ENCODE measurements at places on chromosomes 2 and 18.

DNA sequence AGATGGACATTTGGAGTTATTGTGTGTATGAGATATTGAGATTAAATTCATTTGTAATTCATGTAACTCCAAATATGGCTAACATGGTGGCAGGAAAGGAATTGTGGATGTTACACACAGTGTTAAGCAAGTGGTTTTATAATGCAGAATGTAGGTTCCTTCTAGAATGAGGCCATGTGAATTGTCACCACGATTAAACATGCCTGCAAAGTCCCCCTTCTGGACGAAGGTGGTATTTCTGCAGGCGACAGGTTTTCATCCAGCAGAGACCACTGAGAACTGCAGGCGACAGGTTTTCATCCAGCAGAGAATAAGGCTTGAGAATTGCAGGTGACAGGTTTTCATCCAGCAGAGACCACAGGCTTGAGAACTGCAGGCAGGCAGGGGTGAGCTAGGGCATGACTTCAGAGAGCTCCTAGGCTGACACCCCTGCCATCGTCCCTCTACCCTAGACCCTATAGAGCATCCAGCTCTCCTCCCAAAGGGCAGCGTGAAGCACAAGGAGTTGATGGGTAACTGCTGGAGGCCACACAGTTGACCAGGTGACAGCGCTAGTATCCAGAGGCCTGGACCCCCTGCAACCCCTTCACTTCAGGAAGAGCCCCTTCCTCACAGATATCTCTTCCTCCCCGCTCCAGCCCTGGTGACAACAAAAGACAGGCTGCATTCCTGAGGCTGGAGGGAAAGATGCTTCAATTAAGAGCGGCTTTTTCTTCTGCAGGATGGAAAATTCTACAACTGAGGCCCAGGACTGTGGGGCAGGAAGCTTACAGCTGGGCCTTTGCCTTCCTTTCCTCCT, 175.8 kb downstream of the LOXHD1 start:
- DNase-seq, result no peak

GRCh38 chr2:26570083-26570430, 71.1 kb downstream of the CIB4 start:
- DNase-seq, result no peak

GRCh38 chr18:38563396-38563980, 997.9 kb upstream of the CELF4 start:
- DNase-seq, result no peak

GRCh38 chr2:113985554-113986397, 95.9 kb downstream of the ACTR3 start:
- no peak for DNase-seq

DNA sequence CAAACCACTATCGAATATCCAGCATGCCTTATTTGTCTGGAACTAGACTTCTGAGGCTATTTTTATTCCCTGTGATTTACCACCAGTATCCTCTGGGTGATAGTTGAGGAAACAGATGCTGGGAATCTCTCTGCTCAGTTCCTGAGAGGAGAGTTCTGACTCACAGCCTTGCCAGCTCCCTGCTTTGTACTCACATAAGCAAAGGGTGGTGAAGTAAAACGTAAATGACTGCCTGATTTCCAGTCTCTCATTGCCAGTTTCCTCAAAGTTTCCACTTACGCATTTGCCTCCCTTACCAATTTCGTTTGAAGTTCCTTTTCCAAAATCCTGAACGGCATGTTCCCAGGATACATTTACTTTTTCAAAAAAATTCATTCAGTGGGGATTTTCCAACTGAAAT, 69.2 kb upstream of the HNRNPA3 start:
- DNase-seq, result no peak

GRCh38 chr2:159545085-159545484, 71.3 kb downstream of the BAZ2B start:
- DNase-seq, result no peak
